Stimulated activated CD4-positive, alpha-beta T cell treated with anti-CD3 and anti-CD28 coated beads, Interleukin-15, amount 100 ng/mL, for 1 hour (primary cell): ENCODE measurements at places on chromosomes 5 and 9.

- DNase-seq, result no peak
Observed at GRCh38 chr9:8838136-8838535, 1038.6 kb upstream of the DMAC1 start.

DNA sequence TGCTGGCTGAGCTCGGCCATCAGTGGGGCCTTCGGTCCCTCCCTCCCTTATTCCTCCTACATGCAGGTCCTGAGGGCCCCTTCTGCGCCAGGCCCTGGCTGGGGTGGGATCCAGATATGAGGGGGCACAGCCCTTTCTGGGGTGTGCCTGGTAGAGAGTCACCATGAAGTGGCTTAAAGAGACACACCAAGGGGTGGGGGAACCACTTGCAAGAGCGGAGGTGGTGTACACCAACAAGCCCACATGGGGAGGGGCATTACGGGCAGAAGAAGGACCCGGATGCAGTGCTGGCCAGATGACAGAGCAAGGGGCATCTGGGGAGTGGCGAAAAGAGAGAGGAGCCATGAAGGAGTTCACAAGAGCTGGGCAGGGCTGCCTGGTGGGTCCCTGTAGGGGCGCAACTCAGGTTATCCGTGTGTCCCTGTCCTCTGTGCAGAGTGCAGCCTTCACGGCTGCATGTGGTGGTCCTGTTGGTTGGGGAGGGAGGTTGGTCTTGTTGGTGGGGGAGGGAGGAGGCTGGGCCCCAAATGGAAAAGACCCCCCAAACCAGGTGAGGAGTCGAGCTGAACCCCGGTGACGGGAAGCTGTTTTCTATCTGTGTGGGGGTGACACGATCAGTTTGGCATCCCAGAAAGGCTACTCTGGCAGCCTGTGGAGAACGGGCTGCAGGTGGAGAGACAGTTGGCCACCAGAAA lies 158.1 kb downstream of the DAB2IP start:
- no peak for DNase-seq

- DNase-seq, result no peak
Observed at GRCh38 chr5:170265522-170265921, 32.1 kb downstream of the LCP2 start.

DNA sequence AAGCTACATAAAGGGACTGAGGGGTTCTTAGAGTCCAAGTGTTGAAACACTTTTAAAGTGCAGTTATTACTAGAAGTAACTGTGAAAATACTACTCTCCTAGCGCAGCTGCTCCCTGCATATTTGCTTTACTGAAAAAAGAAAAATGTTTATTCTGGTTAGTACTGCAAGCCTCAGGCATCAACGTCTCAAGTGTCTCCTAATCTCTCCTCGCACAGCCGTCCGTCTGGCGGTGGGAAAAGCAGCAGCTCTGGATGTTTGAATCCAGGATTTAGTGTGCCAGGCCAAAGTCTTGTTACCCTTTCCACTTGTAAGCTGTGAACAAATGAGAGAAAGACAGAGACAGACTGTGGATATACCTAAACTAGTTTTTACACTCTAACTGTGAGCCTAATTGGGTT lies 31.1 kb downstream of the RORB start:
- no peak for DNase-seq

DNA sequence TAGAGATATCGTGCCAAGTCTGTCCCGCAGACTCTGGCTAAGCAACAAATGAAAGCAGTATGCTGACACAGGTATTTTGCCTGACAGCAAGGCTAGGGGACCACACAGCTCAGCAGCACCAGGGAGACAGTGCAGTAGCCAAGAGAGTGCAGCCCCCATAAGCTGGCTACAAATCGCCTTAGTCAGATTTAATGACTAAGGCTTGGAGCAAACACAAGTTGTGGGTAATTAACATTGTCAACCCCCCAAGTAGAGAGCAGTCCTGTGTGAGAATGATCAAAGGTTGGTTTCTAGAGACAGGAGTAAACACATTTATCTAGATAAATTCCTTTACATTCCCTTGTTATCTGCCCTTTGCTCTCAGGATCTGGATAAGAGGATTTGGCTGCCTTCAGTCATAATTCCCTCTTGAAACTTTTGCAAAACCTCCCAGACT lies 1434.5 kb upstream of the CDH6 start:
- DNase-seq, result no peak

DNA sequence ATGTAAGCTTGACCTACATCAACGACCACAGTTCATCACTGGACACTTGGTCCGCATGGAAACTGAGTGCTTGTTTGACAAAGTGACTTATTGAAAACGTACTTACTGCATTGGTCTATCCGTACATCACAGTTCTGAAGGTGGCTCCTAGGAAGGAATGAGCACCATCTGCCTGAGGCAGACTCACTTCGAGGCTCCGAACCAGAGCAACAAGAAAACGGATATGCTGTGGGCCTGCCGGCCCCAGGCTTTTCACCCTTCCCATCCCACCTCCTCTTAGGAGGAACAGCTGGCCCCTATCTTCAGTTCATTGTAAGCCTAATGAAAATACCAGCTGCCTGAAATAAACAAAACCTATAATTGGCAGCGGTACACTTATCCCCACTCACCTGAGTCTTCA lies 67.2 kb upstream of the TSLP start:
- no peak for DNase-seq

GRCh38 chr9:76905791-76906646 lies at the start of gene PRUNE2:
Gene PRUNE2, minus strand, starts transcription at chr9:76906114. Its CDS starts 151 bp downstream, at chr9:76905963.
- DNase-seq, result no peak

DNA sequence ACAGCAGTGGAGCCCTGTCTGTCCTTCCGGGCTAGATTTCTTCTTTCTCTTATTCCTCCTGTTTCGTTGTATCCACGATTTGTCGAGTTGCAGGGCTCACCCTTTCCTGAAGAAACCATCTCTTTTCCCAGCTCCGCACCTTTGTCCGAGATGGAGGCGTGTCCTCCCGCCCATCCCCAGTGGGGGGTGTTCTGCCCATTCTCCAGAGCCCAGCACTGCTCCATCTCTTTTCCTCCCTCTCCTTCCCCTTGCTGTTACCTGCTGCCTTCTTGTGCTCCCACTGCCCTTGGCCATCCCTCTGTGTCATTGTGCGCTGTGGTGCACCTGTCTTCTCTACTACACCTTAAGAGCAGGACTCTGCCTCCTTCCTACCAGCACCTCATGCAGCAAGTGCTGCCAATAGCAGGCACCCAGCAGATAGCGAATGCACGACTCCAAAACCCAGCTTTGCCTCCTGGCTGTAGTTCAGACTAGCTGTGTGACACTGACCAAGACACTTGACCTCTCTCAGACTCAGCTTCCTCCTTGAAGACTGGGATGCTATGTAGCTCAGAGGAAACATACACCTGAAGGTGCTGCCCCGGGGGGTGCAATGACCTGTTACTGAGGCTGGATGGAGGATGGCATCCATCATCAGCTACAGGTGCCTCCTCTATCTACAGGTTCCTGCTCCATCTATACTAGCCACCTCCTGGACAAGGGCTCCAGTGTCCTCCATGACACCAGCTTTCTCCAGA lies 8.9 kb downstream of the OR13J1 start:
- no peak for DNase-seq

GRCh38 chr5:39441838-39442237 lies 17.1 kb upstream of the DAB2 start:
- no peak for DNase-seq
